Activated T-cell treated with anti-CD3 and anti-CD28 coated beads for 24 hours (primary cell): ENCODE measurements at places on chromosomes 4 and X.

GRCh38 chr4:139759097-139759496, 93.5 kb downstream of the MGST2 start:
- DNase-seq, result no peak

GRCh38 chr4:158783785-158784184, 15.0 kb downstream of the FNIP2 start:
- no peak for DNase-seq

- no peak for DNase-seq
Observed at GRCh38 chr4:90545380-90545779, 418.2 kb downstream of the CCSER1 start.

DNA sequence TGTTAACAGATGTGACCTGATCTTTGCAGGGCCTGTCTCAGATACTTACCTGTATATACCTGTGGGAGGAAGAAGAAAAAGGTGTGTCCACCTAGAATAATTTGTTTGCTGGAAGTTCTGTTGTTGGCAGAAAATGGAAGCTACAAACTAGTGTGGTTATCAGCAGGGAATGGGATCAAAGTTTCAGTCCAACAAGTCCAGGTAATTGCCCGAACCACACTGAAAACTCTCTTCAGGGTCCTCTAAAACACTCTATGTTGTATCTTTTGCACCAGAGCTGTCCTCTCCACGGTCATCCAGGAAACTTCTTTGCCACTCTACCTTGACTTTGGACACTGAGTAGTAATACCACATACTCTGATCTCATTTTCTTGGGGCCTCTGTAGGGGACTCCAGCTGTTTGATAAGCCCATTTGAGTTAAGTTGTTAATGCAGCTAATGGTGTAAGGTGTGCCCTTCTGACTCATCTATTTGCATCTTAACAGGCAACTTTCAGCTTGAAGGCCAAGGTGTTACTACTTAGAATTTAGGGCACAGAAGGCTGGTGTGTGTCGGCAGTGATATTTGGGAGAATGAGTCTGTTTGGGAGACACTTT, 38.7 kb upstream of the GATB start:
- no peak for DNase-seq

GRCh38 chr4:52638717-52639116, 20.4 kb downstream of the USP46 start:
- no peak for DNase-seq

- DNase-seq, result no peak
Observed at GRCh38 chrX:47817421-47817820, 19.3 kb upstream of the ZNF81 start.

DNA sequence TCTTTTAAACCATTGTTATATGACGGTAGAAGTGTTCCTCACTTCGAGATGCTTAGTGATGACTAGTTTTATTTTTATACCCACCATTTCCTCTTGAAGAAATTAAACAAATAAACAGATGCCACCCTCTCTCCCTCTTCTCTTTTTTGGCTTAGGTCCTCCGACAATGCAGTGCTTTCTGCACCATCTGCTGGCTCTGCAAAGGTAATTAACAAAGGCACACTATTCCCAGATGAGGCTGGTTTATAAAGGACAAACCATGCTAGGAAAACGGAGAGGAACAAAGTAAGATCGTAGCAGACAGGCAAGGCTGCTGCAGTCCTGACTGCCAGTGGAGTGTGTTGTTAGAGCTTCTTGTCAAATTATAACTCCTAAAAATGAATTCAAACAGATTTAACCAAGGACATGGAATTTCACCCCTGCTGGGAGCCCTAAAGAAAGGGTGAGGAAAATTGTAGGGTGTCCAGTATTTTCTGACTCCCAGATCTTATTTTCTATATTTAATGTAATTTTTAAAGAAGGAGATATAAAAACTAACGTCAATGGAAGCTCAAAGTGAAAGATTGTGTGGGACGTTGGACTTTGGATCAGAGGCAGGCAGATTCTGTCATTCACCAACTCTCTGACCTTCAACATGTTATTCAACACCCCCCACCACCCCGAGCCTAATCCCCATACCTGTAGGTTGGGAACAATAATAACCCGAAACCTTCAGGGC, 142.1 kb downstream of the CPEB2 start:
- DNase-seq, result no peak
